ENCODE measurements at places on chromosomes 5 and 9.
A peak's percentile ranks its signal among the peaks of the same experiment; 100 is the strongest.

GRCh38 chr9:136297016-136297691 is 6.7 kb downstream of the CCDC187 start:
- DNase-seq, result no peak

GRCh38 chr5:149851211-149851610 is 93.4 kb downstream of the PDE6A start:
- DNase-seq, result no peak

DNA sequence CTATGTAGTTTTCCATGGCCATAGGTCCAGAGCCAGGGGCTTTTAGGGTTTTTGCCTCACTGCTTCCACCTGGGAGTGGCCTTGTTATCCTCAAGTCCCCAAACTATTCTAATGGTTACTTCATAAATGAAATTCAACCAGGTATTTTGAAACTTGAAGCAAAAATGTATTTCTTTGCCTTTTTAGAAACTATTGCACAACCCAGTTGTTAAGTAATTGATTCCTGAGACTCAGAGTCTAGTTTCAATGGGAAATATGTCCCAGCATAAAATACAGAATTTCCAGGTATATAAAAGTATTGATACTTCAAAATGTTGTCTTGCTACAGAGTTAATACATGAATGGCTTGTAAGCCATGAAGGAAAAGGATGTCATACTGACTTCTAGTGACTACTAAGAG is 456.2 kb upstream of the DAB2 start:
- DNase-seq, result no peak

- no peak for DNase-seq
These were observed 48.0 kb upstream of the FAM120AOS start for GRCh38 chr9:93501406-93501805.

- no peak for DNase-seq
These were observed 36.5 kb downstream of the PALM2AKAP2 start for GRCh38 chr9:109816490-109816889.

GRCh38 chr9:91530829-91531228 is 107.2 kb upstream of the NFIL3 start:
- DNase-seq, result no peak

- DNase-seq, result no peak
These were observed 86.1 kb downstream of the SV2C start for GRCh38 chr5:76169146-76169905.

GRCh38 chr5:88845081-88845697 is 37.8 kb downstream of the MEF2C start:
- peak; percentile 48 for DNase-seq

GRCh38 chr9:108081112-108081511 is 591.5 kb upstream of the KLF4 start:
- no peak for DNase-seq

DNA sequence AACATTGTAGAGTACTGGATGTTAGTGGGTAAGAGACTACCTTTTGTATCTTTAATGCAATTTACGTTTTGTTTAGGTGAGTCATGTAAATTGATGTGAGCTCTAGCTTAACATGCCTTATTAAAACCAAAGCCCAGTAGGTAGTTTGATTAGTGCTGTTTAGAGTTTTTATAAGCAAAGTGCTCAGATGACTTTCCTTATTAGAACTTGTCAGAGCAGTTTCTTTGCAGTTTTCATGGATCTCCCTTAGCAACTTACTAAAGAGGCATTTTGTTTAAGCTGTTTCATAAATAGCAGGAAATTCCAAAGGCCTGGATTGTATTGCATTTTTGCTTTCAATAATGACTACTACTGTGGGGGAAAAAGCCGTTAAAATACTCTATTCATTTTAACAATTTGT is 14.5 kb downstream of the ZSWIM6 start:
- no peak for DNase-seq

GRCh38 chr9:89405826-89406225 is 87.5 kb downstream of the SECISBP2 start:
- DNase-seq, result peak; percentile 69

- no peak for DNase-seq
These were observed 42.3 kb downstream of the AOPEP start for GRCh38 chr9:94768766-94769165.

GRCh38 chr9:130396581-130396980 is 48.2 kb upstream of the ASS1 start:
- no peak for DNase-seq

DNA sequence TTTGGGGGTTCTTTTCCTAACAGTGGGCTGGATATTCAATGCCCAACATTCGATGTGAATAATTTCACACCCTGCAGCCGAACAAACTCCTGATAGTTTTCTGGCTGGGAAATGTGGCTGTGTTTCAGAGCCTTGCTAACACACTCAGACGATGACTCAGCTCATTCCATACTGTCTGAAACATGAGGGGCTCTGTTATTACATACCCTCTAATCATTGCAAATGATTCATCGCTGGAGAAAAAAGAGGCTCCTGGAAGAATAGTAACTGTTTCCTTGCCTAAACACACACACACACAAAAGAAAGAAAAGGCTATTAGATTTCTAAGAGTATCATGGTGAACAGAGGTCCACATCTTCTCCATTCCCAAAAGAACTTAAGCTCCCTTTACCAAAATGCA is 75.8 kb downstream of the OXCT1 start:
- DNase-seq, result no peak

GRCh38 chr5:160029004-160029403 is 20.1 kb downstream of the TTC1 start:
- DNase-seq, result no peak

DNA sequence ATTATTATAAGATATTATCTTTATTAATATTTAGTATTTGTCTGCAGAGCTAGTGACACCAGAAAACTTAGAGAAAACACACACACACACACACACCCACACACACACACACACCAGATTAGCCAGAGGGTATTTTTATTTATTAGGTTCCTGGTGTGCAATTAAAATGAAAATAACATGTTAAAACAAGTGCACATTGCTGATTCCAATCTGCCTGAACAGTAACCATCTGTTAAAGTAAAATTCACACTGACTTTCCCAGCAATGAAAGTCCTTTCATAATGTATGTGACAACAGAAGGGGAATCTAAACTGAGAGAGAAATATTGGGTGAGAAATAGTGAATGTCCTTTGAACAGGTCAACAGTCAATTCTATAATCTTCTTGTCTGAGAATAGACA is 2323.5 kb upstream of the ACO1 start:
- no peak for DNase-seq

GRCh38 chr9:126704892-126705766 is 91.4 kb downstream of the LMX1B start:
- DNase-seq, result peak; percentile 93

DNA sequence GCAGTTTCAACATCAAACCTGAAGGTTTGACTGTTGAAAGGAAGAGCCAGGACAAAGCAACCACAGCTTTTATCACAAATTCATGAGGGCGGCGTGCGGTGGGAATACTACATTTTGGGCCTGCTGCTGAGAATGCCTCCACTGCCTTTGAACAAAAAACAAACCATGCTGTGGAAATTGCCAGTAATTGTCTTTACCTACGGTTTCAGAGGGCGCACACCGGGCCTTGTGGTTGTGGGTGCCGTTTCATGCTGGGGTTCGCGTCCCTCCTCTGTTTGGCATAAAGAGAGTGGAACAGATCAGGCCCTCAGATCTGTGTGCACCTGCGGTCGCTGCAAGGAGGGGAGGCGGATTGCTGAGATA is 27.6 kb upstream of the TCF7 start:
- no peak for DNase-seq

DNA sequence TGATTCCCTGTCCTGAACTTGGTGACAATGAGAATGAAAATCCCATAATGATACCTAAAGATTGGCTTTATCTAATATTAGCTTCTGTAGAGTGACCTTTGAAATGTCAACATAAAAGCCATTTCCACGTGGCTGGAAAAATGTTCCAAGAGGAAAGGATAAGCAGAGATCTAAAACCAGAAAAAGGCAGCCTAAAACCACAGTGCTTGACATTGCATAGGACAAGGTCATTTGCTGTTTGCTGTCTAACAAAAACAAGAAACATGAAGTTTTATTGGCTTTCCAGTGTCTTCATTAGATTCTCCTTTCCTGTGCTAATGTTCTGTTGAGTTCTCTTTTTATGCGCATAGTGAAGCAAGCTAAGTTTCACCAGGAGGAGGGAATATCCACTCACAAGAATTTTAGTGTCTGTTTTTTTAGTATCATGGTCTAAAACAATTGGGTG is 44.6 kb downstream of the CPEB4 start:
- no peak for DNase-seq

- DNase-seq, result no peak
These were observed 129.7 kb upstream of the BOD1 start for GRCh38 chr5:173746047-173746646.

DNA sequence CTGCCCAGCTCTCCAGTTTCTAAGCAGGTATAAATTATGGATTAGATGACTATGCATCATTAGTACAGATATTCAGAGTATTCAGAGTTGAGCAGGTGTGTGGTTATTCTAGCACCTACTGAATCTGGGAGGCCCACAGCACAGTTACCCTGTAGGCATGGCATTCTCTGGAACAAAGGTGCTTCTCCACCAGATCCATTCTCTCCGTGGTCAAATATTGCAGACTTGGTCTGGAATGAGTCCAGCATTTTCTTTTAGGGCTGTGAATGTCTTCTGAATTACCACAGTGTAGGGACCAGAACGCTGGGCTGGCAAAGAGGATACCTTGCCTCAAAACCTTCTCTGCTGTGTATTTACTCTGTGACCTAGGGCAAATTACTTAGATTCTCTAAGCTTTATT is 116.8 kb downstream of the ARHGAP26 start:
- DNase-seq, result no peak

- DNase-seq, result no peak
These were observed 101.7 kb upstream of the PITX1 start for GRCh38 chr5:135135530-135136226.

- no peak for DNase-seq
These were observed 24.1 kb downstream of the CARTPT start for GRCh38 chr5:71743155-71743554.

GRCh38 chr5:15026944-15027343 is 155.4 kb upstream of the ANKH start:
- DNase-seq, result no peak

DNA sequence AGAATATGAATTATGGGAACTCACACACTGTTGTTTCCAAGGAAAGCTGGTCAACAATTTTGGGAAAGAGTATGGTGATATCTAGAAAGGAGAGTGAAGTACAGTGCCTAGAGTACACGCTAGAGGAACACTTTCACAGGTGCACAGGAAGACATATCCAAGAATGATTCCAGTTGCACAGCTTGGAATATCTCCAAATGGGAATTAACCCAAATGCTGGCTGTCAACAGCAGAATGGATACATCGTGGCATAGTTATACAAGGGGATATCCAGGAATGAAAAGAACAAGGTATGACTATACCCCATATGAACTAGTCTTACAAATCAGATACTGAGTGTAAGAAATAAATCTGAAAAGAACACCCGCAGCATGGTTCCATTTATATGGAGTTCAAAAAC is 231.3 kb downstream of the FSTL4 start:
- no peak for DNase-seq

- DNase-seq, result no peak
These were observed 358.0 kb downstream of the ENC1 start for GRCh38 chr5:74282490-74282889.

GRCh38 chr9:37300620-37301019 is 121.9 kb upstream of the GRHPR start:
- DNase-seq, result no peak

DNA sequence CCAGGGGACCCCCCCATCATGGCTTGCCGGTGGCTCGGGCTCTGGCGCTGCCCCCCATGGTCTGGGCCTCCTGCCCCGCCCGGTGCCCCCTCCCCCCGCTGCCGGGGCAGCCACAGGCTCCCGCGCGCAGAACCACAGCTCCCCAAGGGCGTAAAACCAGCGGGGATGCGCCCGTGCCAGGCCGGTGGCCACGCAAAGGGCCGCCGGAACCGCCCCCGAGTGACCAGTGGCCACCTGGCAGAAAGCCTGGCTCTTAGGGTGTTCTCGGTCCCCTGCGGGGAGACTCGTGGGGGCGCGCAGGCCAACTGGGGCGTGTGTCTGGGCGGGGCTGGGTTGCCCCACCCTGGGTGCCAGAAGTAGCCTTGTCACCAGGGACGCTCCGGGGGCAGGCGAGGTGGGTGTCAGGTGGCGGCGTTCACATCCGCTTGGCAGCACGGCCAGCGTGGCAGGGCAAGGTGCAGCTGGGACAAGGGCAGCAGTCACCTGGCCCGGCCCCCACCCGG is 515 bp upstream of the AGPAT2 start:
- DNase-seq, result no peak

DNA sequence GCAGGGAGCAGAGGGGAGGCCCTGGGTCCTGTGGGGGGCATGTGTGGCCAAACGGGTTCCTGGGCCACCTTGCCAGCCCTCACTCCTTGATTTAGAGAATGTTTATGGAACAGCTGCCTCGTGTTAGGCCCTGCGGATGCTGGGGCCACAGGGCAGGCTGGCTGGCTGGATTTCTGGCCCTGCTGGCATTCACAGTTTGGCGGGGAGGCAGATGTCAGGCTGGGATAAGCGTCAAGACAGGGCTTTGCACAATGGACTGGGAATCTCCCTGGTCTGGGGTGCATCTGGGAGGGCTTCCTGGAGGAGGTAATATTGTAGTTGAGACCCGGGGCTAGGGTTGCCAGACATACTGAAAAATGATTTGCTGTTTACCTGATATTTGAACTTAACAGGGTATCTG is 13.8 kb downstream of the NCS1 start:
- no peak for DNase-seq

DNA sequence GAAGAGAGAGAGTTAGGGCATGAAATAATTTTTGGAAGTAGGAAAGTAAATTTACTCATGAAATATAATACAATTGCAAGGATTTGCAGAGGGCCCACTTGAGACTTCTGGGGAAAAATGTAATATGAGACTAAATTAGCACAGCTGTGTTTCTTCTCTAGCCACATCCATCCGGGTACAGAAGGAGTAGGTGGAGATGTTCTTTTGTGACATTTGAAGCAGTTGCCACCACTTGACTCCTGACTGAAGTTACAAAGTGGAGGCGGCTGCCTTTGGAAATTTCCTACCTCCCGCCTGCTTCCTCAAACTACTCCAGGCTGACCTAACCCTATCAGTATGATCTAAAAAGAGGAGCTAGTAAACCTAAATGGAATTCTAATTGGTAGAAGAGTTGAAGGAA is 58.1 kb upstream of the SHISAL2B start:
- DNase-seq, result no peak

DNA sequence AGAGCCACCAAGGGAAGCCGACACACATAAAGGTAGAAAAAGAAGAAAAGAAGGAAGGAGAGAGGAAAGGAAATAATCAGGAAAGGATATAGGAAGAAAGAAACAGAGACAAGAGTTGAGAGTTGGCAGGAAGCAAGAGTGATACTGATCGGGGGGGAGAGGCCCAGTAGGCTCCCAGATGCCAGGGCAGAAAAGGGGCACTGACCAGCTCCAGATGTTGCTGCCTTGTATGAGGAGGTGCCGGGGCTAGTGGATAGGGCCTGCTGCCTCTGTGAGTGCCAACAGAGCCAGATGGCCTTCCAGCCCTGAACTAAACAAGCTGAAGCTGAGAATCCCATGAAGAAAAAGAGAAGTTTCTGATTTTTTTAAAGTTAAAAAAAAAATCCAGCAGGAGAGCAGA is 82.0 kb upstream of the TRIM32 start:
- DNase-seq, result no peak

GRCh38 chr5:82259172-82259800 is 18.9 kb downstream of the RPS23 start:
- no peak for DNase-seq

GRCh38 chr9:104765138-104765537 is 1.2 kb downstream of the NIPSNAP3B start:
- no peak for DNase-seq

All from GM13977 (cell line).